ENCODE measurements at places on chromosomes 1 and 21.

GRCh38 chr1:204940591-204940990 lies 69.9 kb downstream of the NFASC start:
- DNase-seq = no peak

DNA sequence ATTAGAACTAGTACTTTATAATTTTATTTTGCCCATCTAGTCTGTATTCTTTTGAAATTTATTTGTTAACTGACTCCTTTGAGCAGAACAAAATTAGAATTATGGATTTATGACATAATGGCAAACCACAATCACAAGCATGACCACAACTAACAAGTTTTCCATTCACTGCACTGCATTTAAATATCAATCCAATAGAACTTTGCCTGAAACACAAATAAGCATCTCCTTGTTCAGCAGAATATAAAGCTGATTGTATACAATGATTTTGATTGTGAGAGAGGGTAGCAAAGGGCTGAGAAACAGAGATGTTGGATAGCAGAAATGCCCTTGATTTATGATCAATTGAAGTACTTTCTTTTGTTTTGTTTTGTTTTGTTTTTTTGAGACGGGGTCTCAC lies 495.5 kb upstream of the RGS18 start:
- no peak for DNase-seq

- DNase-seq = no peak
Measured at GRCh38 chr1:53766194-53766742, 27.3 kb upstream of the GLIS1 start.

DNA sequence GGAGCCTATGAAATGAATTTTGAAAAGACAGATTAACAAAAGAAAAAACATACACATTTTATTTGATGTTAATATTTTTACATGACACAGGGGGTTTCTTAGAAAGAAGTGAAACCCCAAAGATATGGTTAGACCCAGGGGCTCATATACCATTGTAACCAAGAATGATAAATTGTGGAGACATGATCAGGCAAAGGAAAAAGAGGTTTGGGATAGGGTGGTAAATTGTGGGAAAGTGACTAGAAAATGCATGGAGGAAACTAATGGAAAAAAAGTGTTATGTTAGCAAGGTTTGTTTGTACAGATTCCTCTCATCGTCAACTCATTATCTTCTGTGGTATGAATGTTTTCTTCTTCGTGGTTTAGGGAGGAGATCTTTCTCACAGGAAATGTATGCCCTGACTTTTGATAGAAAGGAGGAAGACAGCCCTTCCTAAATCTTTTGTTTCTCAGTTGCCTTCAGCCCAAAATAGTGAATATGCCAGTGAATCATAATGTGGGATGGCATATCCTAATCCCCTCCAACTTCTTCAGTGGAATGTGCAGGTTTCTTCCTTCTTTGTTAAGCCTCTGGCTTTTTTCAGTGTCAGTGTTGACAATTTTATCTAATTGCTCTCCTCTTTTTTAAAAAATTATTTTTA lies 140.4 kb upstream of the UBE2U start:
- DNase-seq = no peak
